AG10803 (cell line): ENCODE measurements at places on chromosomes 2 and 18.

DNA sequence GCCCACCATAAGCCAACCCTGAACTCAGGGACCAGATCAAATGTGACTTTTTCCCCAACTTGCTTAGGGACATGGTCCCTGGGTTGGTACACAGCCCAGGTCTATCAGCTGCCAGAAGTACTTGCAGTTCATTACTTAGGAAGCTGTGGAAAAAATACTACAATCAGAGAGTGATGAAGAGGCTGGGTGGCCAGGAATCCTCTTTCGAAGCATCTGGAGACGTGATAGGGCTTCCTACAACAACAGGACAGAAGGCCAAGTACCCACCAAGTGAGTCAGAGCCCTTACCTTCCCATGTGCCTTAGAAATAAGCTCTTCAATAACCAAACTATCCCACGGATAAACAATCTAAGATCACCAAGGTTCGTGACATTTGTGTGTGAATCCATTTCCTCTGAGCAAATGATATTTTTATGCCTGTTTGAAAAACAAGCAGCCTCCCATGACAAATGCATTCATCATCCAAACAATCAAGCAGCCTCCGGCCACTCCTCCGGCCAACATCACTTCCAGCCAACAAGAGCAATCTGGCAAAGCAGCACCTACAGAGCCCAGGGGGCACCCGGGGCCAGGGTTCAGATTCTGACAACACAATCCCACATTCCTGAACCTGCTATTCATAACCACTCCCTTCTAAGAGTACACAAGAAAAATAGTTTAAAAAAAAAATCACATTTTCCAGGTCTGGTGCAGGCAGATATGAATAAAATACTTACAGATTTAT, 26.4 kb downstream of the TBC1D8 start:
- DNase-seq = peak; percentile 87

GRCh38 chr2:105876191-105876590, 131.5 kb downstream of the NCK2 start:
- no peak for DNase-seq

DNA sequence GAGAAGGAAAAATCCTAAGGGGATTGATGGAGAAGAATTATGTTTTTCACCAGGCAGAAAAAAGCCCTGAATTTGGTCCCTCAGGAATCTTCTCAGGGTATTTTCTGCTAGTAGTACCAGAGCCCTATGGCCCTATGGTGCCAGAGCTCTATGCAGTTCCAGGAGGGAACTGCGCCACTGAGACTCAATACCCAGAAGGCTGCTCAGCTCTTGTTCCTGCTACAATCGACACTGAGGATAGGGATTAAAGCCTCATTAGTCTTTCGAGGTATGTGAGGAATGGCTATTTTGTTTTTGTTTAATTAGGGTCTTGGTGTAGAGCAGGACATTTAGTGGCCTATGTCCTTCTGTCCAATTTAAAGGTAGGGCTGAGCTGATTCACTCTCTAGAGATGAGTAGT, 21.7 kb upstream of the PPP3R1 start:
- no peak for DNase-seq

DNA sequence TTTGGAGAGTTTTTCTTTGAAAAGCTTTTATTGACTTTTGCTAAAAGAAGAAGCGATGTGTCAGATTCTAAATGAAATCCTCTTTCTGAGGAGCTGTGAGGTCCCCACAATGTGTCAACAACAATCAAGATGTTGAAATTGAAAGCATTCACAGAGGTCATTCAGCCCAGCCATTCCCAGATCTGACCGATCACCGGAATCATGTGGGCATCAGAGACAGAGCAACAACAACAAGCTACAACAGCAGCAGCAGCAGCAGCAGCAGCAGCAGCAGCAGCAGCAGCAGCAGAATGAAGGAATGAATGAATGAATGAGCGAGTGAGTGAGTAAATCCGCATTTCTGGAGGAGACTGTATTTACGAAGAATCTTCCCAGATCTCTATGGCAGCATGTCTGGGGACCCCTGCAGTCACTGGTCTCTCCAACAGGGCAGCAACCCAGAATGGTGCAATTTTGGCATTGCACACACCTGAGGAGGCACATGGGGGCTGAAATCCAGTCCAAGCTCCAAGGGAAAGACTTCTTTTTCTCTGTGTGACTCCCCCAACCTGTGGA, 299.0 kb downstream of the MYCN start:
- DNase-seq = no peak

DNA sequence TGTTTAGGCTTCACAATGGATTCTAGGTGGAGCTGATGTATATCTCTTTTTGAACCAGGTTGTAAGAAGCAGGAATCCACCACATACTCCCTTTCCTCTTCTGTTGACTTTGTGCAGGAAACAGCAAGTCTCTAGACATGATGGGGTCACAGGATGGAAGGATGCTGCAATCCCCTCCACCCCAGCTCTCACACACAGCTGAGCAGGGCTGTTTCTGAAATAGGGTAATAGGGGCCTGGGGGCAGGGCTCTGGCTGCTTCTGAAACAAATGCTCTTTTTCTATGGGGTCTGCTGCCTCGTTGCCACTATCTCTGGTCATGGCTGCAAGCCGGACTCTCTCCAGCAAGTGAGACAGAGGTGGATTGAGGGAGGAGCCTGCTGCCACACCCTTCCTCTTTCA, 148.9 kb downstream of the SOX11 start:
- DNase-seq = no peak

DNA sequence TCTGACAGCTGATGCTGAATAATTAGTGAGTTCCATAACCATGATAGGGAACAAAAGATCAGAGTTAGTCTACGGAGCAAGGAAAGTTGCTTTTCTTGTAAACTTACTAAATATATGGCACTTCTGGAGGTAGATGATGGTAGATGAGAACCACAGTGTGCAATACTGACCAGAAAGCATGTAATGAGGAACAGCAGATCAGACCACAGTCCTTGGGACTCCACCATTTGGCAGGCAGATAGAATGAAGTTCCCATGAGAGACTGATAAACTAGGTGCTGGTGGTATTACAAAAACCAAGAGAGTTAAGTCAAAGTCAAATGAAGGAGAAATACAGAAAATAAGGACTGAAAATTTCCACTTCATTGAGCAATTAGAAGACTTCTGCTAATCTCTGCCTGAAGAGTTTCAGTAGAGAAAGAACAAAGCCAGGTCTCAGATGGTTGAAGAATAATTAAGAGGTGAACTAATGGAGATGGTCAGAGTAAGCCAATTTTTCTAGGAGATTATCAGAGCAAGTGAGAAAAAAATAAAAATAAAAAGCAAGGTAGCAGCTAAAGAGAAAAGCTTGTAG, 10.4 kb downstream of the CERKL start:
- no peak for DNase-seq

- peak; percentile 42 for DNase-seq
Measured at GRCh38 chr2:217075268-217076057, 215.6 kb upstream of the TNP1 start.

DNA sequence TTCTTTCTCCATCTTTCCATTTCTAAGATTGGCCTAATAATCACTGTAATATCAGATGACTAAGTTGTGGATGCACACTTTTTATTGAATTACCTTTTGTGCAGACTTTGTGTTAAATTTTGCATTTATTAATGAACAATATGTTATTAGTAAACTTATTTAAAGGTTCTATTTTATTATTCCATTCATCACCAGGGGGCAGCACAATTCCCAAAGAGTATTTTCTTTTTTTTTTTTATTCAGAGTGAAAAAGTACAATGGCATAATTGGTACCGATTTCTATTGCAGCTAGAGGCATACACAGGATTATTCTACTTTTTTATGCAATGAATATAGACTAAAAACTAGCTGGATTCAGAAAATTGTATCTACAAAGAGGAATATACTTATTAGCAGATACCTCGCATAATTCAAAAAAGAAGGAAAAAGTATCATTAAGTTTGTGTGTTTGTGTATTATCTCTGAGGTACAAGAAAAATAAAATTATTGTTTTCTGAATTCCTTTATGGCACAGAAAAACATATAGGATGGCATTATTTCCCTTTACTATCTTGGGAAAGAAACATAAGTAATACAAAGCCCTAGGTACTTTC, 390.6 kb downstream of the ERBB4 start:
- DNase-seq = peak; percentile 11

DNA sequence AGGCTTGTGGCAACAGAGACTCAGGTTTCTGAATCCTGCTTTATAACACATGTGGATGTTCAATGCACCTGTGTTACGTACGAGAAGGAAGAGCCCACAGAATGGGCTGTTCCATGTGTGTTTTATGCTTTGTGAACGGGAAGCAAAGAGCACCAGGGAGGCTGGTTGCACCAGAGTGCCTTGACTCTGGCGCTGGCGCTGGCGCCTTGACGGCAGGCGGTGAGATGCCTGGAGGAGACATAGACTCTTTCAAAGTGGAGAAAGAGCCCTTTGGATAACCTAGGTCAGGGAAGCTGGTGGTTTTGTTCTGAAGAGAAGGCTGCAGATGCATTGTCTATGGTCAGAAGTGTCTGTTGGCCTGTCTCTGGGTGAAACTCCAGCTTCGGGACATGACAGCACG, 80.2 kb upstream of the APCDD1 start:
- DNase-seq = no peak

GRCh38 chr18:33804258-33804657, 226.2 kb downstream of the ASXL3 start:
- DNase-seq = peak; percentile 31

DNA sequence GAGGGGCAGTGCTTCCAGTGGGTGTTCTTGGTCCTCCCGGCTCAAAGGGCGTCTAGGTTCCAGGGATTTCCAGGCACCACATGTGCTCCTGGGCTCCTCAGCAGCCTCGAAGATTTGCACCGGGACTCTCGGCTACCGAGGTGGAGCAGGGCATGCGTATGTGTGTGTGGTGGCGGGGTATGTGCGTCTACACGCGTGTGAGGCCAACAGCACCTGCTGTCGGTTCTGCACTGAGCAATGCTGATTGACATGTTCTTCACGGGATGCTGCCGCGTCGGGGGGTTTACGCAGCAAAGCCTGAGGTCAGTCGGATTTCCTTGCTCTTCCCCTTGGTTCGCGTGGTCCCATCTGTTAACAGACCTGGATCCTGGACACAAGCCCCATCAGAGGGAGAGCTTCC, 119.8 kb downstream of the NDUFA10 start:
- DNase-seq = no peak

DNA sequence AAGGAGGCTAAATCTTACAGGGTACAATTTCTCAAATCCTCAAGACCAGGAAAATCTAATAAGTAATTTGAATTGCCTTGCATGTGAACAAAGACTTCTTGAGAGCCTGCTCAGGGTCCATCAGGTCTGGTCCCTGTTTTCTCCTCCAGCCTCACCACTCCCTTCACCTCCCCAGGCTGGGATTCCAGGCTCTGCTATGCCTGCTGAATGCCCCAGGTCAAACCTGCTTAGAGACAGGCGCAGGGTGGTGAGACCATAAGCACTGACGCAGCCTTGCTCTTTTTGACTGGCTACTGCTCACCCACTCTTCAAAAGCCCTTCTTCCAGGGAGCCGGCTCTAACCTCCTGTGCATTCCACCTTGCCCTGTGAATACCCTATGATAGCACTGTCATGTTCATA, 356.4 kb upstream of the ACVR2A start:
- DNase-seq = no peak

DNA sequence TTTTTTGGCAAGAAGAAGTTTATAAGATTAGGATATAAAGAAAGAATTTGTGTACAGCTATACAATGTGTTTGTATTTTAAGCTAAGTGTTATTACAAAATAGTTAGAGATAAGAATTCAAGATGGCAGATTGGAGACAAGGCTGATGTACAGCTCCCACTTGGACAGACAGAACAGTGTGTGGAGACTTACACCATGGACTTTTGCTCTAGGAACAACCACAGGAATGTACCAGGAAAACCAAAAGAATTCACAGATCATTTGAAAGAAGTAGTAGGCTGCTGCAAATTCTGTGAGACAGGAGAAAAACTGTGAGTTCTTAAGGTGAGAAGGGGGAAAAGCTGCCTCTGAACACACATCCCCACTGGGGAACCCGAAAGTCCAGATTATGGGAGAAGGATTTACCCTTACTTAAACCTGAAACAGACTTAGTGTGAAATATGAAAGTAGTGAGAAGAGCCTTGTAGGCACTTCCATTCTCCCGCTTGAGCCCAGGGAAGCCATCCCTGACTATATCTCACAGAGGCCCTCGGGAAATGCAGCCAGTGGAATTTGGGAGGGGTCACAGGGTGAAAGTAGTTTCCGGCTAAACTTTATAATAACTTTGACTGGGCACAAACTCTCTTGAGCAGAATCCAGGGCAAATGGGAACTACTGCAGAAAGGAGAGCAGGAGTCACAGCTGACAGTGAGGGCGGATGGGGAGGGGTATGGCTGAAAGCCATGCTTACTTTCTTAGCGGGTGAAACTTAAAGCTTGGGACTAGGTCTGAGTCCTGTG, 11.6 kb upstream of the RPRD1A start:
- peak; percentile 77 for DNase-seq

DNA sequence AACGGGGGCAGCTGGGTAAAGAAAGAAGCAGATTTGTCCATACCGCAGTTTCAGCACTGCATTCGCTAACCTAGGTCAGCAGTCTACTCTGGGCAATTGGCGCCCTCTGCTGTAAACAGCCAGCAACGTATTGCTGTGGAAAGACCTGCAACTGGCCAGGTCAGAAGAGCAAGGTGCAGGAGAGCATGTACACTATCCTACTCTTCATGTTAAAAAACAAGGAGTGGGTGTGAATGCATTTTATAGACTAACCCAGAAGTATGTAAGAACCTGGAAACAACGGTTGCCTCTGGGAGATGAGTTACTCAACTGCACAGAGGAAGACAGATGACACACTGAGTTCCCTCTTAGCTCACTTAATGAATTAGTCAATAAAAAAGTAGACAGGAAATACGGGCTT, 6.2 kb downstream of the MRPS5 start:
- DNase-seq = peak; percentile 61

DNA sequence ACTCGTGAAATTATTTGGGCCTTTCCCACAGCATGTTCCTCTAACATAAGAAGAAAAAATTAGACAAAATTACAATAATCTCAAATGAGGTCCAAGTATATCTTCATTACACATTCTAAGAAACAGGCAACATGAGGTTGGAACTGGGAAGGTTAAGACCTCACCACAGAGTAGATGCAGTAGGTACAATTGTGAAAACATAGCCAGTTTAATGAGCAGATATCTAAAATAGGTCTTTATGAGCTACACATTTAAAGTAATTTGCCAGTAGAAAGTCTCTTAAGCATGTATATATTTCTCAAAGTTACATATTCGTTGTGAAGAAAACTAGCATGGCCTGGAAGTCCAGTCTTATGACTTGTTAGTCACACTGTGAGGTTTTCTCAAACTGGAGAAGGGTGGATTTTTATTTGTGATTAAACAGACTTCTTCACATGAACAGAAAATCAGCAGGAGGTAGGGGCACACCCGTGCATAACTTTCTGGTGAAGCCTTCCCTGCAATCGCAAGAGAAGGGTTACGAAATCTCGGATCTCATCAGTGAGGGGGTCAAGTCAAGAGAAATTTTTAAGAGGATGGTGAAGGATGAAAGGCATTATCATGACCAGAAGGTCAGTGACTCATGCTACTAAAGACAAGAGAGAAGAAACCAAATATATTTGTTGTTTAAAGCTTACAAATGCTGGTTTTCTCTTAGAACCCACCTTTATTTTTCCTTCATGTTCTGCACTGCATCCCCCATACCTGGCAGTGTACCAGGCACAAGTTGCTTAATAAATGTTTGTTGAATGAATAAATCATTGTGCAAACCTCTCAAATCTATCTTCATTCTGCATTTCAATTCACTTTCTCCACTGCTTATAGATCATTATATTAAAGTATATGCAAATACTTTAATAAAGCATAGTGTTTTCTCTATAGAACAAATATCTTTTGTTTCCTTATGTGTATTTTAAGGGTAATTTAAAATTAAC, 5.1 kb upstream of the RAB27B start:
- DNase-seq = peak; percentile 82
